Kidney (tissue), 22 donors: ENCODE measurements at places on chromosomes 1 and 21. TPM values are rescaled to one million over a fixed set of nuclear protein-coding genes. Genes with fewer than 3 reads are reported as not detected.

The ARHGEF2 gene
- 99.6 TPM for total RNA-seq

The GNG4 gene
- not detected for total RNA-seq

- H3K36me3 ChIP-seq = no peaks in the 10 kb centered on the region
- no peak overlapping the region for H3K4me3 ChIP-seq
- H3K27me3 ChIP-seq = no peaks in the 10 kb centered on the region
- no peak for DNase-seq
- H3K27ac ChIP-seq = no peak overlapping the region
- no peaks in the 10 kb centered on the region for H3K4me1 ChIP-seq
Measured at GRCh38 chr1:115166531-115167091, 77.3 kb upstream of the TSPAN2 start.

The A3GALT2 gene
- not detected for total RNA-seq
